ENCODE measurements at places on chromosomes 12 and 14.
A peak's percentile ranks its signal among the peaks of the same experiment; 100 is the strongest.

GRCh38 chr12:50482571-50482970 is 22.2 kb upstream of the DIP2B start:
- DNase-seq, result no peak

DNA sequence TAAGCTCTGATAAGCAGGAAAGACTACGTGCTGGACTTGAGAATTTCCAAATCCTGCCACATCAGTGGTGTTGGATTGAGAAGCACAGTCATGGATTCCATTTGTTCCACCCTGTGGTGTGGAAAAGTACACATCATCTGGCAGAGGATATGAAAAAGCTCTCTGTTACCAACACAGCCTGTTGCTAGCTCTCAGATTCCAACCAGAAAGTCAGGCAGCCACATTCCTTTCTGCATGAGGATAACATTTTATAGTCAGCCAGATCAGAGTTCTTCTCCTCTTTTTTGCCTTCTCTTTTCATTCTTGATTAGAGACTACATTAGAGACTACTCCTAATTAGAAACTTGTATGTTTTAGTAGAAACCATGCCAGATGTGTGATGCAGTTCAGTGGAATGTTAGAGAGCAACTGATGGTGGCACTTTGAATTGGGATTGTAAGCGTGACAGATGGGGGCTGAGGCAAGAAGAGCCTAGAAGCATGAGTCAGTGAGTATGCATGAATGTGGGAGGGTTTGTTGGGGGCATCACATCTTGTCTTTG is 61.2 kb upstream of the STXBP6 start:
- peak; percentile 6 for DNase-seq

DNA sequence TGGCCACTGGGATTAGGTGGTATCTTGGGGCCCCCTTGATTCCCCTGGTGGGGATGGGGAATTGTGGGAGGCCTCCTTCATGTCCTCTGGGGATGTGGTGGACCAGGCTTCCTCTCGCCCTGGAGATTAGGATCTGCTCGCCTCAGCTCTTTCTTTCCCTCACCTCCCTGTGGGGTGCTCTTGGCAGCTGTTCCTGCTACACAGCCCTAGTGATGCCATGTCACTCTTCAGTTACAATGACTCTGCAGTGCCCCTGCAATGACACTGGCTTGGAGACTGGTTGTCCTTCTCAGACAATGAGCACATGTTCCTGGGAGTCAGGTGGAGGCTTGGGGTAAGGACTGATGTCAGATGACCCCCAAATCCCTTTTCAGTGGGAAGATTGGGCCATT is 83.9 kb downstream of the ADCK1 start:
- peak; percentile 2 for DNase-seq

DNA sequence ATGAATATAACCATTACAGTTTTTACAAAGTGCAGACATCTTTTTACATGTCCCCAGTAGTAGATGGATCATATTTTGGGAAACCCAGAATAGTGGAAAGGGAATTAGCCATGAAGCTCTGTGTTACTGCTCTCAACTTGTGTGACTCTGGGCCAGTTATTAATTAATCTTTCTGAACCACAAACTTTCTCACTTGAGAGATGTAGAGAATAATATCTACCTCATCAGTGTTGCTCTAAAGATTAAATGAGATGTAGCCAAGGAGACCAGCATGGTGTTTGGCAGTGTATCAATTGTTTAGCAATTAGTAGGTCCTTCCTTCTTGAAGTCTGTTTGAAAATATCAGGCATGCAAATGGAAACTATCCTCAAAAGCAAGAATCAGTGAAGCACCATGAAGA is 169.2 kb downstream of the TMTC2 start:
- DNase-seq, result no peak

DNA sequence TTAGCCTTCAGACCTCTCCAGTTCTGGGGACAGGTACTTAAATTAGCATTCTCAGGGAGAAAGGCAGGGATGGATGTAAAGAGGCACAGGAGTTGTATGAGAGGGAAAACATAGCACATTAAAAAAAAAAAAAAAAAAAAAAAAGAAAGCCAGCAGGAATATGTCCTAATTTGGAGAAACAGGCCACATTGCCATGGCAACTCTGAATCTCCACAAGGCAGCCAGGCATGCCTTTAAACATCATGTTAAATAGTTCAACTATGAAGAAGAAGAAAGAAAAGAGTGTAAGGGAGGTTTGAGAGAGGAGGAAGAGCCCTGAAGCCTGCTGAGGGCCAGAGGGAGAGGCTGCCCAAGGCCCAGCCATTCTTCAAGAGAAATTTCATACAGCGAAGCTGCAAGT is 145.8 kb downstream of the GRIN2B start:
- no peak for DNase-seq

- peak; percentile 91 for DNase-seq
Measured at GRCh38 chr14:91573894-91574837, 64.1 kb upstream of the PPP4R3A start.

- no peak for DNase-seq
Measured at GRCh38 chr14:69671365-69672030, 60.1 kb downstream of the SUSD6 start.

DNA sequence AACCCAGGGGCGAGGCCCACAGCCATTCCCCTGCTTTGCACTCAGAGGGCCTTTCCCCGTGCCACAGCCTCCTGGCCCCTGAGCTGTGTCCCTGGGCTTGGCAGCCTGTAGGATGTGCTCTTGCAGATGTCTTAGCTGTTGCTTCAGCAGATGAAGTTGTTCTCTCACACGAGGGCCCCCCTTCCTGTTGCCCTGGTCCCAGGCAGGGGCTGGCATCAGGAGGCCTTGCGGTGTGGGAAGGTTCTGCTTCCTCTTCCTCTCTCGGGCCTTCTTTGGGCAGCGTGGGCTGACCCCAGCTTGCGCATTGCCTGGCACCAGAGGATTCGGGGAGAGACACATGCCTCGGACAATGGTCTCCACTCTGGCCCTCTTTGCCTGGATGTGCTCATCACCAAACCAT is 12.7 kb downstream of the PROX2 start:
- DNase-seq, result no peak

DNA sequence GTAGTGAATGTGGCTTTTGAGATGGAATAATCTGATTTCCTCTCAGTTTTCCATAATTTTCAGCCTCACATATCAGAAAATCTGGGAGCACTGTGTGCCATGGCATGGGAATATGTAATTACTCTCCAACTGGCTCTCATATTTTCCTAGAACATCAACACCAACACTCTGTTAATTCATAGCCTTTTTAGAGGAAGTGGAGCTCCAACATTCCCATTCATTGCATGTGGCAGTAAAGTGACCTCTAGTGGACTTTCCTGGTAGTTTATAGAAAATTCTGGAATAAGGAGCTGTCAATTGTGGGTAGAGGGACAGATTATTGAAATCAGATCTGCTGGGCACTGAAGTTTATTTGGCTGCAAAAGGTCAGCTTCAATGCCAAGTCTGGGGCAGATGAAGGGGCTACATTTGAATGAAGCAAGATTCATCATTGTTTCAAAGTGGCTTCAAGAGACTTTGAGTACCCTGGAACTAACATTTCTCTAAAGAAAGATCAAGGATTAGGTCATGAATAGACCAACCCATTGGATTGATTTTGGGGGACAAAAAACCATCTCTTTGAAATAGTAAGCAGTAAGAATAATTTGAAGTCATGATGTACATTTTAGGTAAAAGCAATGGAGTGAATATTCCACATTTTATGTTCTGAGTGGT is 23.6 kb upstream of the USP44 start:
- DNase-seq, result peak; percentile 25

- DNase-seq, result no peak
Measured at GRCh38 chr14:101789222-101789621, 27.7 kb downstream of the PPP2R5C start.

DNA sequence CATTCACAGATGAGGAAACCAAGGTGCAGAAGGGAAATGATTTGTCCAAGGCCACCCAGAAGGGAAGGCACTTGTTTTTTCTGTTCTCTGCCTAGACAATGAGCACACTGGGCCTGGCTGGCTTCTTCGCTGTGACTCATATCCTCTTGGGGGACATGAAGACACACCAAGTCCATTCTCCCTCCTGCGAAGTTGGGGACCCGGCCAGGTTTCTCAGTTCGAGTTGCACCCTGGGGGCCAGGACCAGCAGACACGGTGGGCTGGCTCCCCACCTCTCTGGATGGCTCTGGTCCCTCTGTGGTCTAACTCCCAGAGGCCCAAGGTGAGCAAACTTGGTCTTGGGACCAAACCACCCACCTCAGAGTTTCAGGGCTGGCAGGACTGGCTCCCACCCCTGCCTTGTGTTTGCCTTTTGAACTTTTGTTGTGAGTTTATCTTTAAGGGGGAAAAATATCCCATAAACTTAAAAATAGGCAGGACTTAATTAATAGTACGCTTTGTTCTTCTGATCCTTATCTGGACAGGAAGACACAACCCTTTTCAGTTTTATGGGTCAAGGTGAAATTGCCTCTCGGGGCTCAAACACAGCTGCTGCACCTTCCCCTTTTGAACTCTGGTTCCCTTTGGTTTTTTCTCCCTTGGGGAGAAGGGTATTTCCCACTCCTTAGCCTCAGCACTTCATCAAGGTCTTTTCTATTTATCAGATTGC is 9.0 kb upstream of the MLEC start:
- DNase-seq, result no peak

DNA sequence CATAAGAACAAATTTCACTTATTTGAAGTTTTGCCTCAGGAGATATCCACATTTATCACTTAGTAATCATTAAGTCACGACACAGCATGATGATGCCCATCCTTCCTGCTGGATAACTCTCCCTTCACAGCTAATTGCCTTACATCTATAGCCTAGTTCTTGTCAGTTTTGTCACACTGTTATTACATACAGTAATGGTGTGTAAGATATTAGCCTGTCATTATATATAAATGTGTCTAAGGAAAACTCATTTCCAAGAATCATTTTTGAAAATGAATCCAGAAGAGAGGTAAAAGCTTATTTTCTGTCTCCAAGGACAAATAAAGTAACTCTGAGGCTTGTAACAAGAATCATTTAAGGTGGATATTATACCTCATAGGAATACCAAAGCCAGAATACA is 193.2 kb upstream of the ARID2 start:
- DNase-seq, result no peak

DNA sequence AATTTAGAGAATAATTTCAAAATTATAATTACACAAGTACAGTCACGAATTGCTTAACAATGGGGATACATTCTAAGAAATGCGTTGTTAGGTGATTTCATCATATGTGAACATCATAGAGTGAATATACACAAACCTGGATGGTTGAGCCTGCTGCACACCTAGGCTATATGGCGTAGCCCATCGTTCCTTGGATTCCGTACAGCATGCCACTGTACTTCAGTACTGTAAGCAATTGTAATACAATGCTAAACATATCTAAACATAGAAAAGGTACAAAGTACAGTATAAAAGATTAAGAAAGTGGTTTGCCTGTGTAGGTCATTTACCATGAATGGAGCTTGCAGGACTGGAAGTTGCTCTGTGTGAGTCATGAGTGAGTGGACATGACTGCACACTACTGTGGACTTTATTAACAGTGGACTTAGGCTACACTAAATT is 286.2 kb downstream of the CACNA1C start:
- no peak for DNase-seq

DNA sequence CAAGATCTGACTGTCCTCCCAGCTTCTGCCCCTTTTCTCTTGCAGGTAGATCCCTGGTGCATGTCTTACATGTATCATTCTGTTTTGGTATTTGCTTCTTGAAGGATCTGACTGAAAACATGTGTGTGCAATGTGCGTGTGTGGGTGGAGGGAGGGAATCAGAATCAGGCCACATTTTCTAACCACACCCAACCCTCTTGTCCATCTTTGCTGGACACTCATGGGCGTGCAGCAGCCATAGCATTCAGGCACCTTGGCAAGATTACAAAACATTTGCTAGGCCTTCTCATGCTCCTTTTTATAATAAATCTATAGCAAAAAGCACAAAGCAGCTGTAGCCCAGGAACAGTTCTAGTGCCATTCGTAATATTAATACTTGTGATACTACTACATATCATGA is 233.6 kb upstream of the E2F7 start:
- DNase-seq, result no peak
